ENCODE measurements at places on chromosomes 13 and 19.

DNA sequence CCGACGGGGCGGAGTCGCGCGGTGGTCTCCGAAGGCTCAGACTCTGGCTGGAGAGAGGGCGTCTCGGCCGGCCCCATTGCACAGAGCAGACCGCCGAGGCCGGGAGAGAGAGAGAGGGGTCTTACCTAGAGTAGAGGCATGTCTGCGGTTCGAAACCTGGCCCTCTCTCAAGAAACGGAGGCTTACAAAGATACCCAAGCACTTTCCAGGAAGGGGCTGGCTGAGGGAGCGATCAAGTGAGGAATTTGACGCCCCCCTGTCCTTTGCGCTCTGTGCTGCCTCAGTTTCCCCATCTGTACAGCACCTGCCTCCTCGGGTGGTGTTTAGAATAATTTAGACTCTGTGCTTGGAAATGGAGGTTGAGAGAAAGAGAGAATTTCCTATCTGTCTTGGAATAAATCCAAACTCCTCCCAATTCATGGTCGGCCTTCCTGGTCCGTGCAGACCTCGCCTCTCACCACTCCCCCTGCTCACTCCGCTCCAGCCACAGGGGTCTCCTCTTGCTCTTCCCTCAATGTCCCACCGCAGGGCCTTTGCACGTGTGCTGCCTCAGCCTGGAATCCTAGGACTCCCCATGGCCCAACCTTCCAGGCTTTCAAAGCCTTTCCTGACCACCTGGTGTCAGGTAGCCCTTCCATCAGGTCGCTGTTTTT, 658 bp upstream of the ISOC2 start:
- no peak for DNase-seq

- no peak for DNase-seq
These were observed 70.5 kb downstream of the GADD45B start for GRCh38 chr19:2546128-2547032.

DNA sequence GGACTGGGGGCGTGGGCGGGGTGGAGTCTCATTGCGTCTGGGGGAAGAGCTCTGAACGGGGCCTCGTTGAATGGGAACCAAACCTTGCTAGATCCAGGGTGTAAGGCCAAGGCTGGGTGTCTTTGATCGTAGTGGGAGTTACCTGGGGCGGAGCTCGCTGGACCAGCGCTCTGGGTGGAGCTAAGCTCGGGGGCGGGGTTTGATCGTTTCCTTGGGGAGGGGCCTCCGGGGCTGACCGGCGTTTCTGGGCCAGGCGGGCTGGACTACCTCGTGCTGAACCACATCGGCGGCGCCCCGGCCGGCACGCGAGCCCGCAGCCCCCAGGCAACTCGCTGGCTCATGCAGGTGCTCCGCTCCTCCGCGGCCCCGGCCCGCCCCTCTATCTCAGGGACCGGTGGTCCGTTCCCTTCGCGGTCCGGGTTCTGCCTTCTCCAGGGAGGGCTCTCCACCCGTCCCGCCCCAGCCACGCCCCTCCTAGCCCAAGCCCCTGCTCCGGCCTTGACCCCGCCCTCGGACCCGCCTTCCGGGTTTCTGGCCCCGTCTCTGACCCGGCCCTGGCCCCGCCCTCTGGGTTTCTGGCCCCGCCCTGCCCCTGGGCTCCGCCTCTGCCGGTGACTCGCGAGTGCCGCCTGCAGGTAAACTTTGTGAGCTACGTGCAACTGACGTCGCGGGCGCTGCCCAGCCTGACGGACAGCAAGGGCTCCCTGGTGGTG, 3.3 kb upstream of the RPL36 start:
- DNase-seq = peak; percentile 91

GRCh38 chr13:19961489-19961888, 3.0 kb downstream of the ZMYM2 start:
- DNase-seq = no peak

GRCh38 chr13:34025746-34026145, 207.8 kb downstream of the RFC3 start:
- no peak for DNase-seq

- no peak for DNase-seq
These were observed 1714.4 kb downstream of the OLFM4 start for GRCh38 chr13:54742984-54743383.

DNA sequence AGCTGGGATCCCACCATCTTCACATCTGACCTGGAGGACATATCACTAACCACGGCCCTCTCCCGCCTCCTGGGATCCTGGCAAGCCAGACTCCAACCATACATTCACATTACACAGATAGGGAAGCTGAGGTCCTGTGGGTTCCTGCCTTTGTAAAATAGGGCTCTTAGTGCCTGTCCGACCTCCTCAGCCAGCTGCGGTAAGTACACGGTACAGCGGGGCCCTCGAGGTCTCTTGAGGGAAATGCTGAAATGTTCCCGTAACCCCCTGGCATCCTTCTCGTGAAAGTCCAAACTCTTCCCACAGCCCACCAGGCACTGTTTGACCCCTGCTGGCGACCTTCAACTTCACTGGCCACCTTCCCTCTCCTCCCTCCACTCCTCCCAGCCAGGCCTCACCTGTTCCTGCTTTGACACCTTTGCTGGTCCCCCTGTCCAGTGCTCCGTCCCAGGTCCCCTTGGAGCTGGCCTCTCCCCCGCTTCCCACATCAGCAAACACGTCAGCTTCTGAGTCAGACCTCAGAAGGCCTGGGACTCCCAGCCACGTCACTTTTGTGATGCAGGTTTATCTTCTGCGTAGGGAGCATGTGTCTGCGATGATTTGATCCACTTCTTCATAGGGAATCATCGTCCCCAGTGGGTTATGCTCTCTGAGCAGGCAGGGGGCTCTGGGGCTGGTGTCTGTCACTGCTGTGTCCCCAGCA, 8.8 kb upstream of the GNG7 start:
- DNase-seq = no peak

GRCh38 chr19:29876414-29876813, 64.6 kb downstream of the CCNE1 start:
- DNase-seq = no peak

DNA sequence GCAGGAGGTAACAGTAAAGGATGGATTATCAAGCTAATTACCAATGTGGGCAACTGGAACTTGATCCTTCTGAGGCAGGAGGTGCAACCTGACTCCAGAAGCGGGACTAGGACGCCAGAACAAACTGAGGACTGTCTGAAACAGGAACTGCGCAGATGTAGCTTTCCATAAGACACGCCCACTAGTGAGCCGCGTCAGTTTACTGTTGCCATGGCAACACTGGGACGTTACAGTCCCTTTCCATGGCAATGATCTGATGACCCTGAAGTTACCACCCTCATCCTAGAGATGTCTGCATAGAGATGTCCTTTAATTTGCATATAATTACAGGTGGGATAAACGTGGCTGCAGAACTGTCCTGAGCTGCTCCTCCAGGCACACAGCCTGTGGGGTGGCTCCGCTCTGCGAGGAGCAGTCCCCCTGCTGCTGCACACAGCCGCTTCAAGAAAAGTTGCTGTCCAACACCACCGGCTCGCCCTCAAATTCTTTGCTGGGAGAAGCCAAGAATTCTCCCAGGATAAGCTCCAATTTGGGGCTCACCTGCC, 816.6 kb downstream of the UQCRFS1 start:
- no peak for DNase-seq

- DNase-seq = no peak
These were observed 4.5 kb downstream of the SF3A2 start for GRCh38 chr19:2240881-2241760.

GRCh38 chr13:77430377-77430951, 103.6 kb upstream of the MYCBP2 start:
- DNase-seq = no peak

DNA sequence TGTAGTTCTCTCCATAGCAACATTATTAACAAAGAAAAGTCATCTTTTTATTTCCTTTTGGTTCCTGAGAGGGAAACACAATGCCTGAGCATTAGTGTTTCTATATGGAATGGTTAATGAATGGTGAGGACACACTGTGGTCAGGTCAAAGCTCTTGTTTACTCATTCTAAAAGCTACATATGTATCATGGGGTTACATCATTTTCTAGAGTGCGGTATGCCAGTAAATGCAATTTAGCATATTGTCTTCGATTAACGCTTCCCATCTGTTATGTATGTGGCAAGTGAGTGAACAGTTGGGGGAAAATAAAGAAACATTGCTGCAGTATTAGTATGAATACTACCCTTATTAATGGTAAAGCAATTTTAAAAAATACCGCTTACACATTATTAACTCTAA, 1152.2 kb upstream of the SPRY2 start:
- no peak for DNase-seq

DNA sequence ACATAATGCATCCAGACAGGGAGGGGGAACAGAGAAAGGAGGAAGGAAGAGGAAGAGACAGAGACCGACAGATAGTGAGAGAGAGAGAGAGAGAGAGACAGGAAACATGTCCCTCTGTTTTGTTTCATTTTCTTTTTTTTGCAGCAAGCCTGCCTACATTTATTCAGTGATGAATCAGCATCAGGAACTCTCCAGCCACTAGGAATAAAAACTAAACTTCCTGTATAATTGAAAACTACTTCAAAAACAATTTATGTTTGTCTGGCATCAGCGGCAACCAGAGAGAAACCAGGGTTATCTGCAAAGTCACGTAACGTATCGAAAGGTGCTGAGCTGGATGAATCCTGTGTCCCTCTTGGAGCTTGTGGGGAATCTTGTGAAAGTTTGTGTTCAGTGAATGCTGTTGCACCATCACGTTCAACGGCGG, 148.6 kb upstream of the SOX21 start:
- no peak for DNase-seq

- no peak for DNase-seq
These were observed 4.7 kb downstream of the PCID2 start for GRCh38 chr13:113203507-113204377.

DNA sequence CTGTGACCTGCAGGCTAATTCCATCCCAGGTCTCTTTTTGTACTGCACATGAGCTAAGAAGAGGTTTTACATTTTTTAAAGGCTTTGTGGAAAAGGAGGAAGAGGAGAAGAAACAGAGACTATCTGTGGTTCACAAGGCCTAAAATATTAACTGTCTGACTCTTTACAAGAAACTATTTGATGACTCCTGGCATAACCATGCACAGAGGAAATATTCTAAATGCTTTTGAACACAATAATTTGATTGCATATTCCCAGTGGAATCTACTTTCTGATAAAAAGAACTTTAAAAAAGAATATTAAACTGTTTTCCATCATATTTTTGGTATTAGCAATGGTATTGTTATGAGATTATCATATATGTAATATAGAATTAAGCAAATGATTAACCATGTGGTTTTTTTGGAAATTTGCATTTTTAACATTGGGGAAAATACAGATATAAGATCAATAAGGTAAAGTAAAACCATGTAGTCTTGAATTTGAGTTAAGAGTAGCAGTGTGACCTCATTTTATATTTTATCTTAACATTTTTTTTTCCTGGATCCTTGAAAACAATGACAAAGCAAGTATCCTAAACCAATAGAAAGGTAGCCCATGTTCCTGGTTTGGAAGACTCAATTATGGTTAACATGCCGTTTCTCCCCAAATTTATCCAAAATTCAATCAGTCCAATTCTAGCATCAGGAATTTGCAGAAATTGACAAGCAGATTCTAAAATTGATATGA, 251.0 kb downstream of the UQCRFS1 start:
- no peak for DNase-seq

DNA sequence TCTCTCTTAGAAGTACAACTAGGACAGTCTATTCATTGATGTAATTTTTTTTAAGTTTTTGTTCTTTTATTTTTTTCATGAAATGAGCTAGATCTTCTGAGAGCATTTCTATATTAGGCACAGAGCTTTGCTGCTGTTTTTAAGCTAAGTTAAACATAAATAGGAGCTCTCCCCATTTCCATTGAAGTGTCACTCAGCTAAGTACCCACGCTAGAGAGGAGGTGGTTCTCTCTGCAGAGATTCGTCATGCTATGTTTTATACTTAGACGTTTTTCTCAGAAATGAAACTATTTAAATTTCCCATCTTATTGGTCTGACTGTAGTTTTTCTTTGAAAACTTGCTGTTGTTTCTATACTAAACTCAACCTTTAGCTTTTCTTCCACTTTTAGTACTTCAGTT, 271.5 kb downstream of the PCDH9 start:
- DNase-seq = no peak

- DNase-seq = no peak
These were observed 78.9 kb downstream of the TNFSF11 start for GRCh38 chr13:42652642-42653415.

- DNase-seq = no peak
These were observed 32.6 kb upstream of the SLC46A3 start for GRCh38 chr13:28751175-28751960.

DNA sequence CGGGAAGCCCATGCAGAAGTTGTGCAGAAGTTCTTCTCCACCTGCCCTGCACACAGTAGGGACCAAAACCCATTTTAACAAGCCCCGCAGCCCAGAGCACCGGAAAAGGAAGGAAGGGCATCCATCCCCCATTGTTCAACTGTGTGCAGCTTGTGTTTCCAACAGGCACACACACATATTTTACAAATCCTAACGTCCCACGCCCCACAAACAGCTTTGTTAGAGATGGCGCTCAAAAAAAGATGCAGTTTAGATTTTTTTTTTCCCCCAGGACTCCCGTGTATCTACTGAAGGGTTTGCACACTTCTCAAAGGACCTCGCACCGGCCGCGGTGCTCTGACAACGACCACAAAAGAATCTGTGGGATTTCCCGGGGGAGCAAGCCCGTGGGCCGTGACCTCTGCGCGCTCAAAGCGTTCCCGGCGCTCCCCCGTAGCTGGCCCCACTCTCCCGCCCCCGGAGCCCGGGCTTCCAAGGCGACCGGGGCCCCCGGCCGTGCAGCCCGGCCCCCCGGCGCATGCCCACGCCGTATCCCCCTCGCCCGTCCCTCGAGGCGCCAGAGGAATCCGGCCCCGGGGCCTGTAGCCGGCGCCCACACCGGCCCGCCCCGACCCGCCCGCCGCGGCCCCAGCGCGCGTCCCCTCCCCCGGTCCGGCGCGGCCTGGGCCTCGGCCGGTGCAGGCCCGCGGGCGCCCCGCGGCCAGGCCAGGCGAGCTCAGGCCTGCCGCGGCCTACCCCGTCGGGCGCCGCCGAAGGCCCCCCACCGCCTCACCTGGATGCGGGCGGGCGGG, 523 bp downstream of the ELAVL1 start:
- no peak for DNase-seq

DNA sequence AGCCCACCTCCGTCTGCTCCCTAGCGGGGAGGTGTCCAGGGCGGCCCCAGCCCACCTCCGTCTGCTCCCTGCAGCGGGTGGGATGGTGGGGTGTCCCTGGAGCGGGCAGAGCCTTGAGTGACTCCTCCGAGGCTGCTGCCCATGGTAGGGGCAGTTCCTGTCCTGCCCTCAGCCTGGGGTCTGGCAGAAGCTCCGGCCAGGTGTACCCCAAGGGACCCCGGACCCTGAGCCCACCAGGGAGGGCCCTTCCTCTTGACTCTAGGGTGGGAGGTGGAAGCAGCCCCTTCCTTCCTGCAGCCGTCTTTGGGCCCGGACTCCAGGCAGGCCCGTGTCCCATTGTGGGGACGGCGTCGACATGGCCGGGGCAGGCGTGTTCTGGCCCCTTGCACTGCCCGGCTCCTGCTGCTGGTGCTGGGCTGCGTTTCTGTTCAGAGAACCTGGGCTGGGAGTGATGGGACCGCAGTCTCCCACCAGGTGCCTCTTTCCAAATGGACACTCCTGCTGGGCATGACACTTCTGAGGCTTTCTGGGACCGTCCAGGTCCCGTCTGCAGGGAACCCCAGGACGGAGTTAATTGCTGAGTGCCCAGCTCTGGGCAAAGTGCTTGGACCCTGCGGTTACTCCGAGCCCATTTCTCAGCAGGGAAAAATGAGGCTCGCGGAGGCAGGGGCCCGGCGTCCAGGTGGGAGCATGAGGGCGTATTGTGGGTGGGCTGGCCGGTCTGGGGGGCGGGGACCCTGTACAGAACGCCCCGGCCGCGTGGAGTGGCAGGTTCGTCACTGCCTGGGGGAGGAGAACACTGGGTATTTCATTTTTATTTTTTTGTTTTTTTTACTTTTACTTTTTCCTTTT, 19.8 kb downstream of the ARID3A start:
- DNase-seq = no peak

Measured in stimulated activated CD4-positive, alpha-beta T cell treated with anti-CD3 and anti-CD28 coated beads, TNF-alpha, amount 100 ng/mL, for 4 hours (primary cell).